Common myeloid progenitor, CD34-positive (primary cell): ENCODE measurements at places on chromosomes 16 and 17.

- DNase-seq: peak; percentile 87
Measured at GRCh38 chr16:49890876-49891275, 35.0 kb upstream of the ZNF423 start.

DNA sequence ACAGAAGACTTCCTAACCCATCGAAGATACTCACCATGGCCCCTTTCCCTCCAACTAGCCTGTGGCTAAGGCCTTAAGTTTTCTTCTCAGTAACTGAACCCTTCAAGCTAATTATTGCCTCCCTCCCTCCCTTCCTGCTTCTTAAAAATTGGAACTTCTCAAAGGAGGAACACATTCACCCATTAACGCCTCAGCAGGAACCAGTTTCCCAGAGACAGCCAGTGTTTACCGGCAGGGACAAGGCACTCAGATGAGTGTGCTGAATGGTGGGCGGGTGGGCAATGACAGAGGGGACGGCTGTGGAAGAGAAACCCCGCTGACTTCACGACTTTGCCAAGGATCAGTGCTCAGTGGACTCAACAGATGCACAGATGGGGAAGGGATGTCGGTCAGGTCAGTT, 20.3 kb downstream of the PITPNA start:
- no peak for DNase-seq

- no peak for DNase-seq
Measured at GRCh38 chr16:21167360-21167759, 8.9 kb downstream of the LDAF1 start.

- DNase-seq: no peak
Measured at GRCh38 chr17:82432017-82432416, 13.6 kb upstream of the OGFOD3 start.

DNA sequence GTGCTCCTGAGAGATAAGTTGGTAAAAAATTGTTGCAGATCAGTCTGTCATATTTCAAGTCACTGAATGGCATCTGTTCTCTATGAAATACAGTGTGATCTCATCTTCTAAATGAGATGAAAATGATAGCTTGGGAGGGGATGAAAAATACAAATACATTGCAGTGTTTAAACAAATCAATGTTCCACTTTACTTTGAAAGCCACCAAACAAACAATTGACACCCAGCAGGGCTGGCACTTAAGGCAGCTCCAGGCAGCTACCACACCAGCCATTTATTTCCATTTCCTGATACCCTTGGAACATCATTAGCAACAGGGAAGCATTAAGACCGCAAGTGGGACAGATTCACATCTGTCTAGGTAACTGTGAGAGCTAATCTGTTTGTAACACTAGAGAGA, 827.6 kb upstream of the KIF2B start:
- DNase-seq: no peak

GRCh38 chr16:89020068-89020924, 43.3 kb upstream of the CBFA2T3 start:
- peak; percentile 62 for DNase-seq

DNA sequence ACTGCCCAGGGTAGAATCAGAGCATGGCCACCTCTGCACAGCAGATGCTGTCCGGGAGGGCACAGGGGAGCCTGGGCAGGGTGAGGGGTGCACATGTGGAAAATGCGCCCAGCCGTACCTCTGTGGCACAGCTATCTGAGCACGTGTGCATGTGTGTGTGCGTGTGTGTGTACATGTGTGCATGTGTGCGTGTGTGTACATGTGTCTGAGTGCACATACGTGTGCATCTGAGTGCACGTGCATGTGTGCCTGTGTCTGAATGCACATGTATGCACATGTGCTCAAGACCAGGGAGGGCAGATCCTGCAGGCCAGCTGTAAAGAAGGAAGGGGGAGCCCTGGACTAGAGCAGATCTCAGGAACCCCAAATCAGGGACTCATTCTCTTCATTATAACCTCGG, 37.3 kb upstream of the ENPP7 start:
- DNase-seq: no peak

DNA sequence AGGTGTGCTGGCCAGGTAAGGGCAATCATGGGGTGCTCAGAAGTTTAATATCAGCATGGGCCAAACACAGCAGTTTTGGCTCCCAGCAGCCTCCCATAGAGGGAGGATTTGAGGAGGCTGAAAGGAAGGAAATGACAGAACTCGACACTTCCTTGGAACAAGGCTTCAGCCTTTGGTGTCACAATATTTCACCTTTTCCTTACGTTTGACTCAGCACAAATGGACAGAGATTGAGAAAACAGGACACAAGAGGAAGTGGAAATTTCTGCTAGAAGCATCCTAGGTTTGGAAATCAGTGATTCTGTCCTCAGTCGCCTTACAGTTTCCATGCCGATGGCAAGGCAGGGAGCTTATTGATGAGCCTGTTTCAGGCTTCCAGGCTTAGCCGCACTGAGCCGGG, 181.4 kb downstream of the MAF start:
- no peak for DNase-seq

DNA sequence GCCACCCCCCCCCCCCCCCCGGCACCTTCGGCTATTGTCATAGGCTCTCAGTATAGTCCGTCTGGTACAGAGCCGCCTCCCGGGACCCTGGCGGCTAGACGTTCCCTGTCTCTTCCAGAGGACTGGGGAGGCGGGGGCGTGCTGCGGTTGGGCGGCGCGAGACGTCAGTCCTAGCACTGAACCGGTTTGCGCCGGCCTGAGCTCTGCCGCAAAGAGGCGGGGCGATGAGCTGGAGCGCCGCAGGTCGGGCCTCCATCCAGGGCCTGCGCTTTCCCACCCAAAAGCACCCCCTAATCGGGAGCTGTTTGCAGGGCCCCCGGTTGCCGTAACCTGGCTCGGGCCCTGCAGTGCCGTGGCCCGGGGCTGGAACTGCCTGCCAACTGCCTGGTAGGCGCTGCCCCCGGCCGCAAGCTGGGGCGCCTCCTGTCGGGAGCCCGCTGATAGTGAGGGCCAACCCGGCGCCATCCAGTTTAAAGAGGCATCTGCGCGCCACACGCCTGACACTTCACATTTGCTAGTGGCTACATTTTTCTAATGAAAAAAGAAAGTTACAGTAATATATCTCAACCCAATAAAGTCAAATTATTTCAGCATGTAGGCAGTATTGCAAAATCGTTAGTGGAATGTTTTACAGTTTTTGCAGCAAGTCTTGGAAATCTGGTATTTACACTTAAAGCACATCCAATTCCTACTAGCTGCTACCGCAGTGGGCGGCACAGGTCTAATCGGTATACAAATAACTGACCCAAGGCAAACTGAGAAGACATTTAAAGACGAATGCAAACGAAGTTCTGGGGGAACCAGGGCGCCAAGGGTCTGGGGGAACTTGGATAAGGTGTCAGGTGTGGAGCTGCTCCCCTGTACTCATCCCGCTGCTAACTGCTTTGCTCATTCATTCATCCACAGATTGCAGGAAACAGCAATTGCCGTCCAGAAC, 753 bp upstream of the USP22 start:
- DNase-seq: peak; percentile 100
